ENCODE measurements at places on chromosomes 5 and 9. TPM values are rescaled to one million over a fixed set of nuclear protein-coding genes. Genes with fewer than 3 reads are reported as not detected.

SERINC5 gene
- total RNA-seq = 41.2 TPM

- DNase-seq = no peak
Observed at GRCh38 chr5:177131019-177131320, 2.6 kb upstream of the NSD1 start.

DNA sequence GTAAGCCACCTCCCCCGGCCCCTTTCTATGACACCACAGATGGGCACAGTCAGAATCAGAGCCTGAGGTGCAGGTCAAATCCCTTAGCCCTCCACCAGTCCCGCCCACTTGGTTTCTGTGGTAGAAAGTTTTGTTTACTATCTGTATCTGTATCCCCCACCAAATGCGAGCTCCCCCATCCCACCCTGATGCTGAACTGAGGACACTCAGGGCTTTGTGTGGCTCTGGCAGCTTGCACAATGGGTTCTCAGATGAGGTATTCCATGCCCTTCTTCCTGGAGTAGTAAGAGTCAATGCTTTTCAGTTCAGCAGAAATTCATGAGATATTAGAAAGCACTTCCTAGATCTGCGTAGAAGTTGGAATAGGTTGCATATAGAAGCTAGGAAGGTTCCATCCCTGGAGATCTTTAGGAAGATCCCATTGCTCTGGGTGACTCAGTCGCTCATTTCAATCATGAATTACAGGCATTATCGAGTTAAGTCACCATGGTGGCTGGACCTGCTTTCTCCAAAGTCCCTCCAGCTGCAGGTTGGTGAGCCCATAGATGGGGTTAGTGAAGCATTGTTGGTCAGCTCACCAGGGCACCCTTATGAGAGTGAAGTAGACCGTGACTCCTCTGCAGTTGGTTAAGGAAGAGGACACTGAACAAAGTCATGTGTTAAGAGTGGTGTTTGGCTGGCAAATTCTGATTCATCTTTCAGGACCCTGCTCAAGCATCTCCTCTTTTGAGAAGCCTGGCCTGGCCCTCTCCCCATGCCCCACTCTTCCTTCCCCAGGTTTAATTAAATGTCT is 10.6 kb upstream of the KCNIP1 start:
- DNase-seq = no peak

GRCh38 chr5:142542906-142543305 is 143.0 kb downstream of the FGF1 start:
- peak; percentile 74 for DNase-seq

DNA sequence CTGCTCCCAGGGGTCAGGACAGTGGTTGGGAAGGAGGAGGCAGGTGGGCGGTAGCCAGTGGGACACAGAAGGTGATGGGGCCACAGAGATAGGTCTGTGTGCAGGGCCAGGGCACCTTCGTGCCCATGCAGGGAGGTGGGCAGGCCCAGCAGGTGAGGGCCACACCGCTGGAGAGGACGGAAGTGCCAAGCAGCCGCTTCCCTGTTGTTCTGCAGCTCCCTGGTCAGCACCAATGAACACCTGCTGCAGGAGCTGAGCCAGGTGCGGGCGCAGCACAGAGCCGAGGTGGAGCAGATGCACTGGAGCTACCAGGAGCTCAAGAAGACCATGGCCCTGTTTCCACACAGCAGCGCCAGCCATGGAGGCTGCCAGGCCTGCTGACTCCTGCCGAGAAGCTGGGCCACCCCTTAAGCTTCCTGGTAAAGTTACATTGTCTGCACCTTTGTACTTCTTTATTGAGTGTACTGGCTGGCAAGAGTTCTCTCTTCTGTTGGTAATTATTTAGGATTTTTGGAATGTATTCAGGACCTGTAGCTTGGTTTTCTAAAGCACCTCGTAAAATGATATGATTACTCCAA is 40.3 kb downstream of the TPPP start:
- DNase-seq = no peak

Measured in skin of body (tissue), 3 donors.